ENCODE measurements at places on chromosomes 6 and 20.
A peak's percentile ranks its signal among the peaks of the same experiment; 100 is the strongest.

DNA sequence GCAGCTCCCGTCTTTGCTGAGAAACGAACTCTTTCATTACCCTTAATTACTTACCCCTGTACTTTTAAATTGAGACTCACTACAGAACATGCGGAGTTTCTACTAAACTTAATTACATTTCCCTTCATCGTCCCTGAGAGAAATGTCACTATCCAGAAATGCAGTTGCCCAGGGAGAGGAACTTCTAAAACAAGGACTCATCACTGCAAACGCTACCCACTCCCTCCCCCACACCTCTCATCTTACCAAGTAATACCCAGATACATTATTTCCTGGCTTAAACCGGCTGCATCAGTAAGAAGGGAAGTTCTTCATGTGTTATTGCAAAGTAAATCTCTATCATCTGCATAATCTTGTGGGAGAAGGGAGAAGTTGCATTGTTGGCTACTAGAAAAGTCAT, 138.3 kb downstream of the IPCEF1 start:
- no peak for DNase-seq

DNA sequence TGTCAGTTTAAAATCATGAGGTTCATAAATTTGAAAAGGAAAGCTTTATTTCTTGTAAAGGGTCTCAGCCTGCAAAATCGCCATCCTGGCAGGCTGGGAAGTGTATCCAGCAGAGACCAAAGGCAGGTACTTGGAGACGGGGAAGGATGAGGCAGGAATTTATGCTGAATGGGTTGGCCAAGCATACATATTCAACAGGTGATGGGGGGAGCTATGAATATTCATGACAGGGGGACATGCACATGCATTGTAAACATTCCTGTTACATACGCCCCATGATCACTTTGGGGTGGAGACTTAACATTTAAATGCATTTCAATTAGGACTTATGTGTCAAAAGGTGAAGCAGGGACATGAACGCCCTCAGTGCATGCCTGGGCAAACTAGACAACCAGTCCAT, 9.8 kb upstream of the SLC22A1 start:
- no peak for DNase-seq

GRCh38 chr6:150176152-150176551, 33.3 kb downstream of the PPP1R14C start:
- DNase-seq: no peak

DNA sequence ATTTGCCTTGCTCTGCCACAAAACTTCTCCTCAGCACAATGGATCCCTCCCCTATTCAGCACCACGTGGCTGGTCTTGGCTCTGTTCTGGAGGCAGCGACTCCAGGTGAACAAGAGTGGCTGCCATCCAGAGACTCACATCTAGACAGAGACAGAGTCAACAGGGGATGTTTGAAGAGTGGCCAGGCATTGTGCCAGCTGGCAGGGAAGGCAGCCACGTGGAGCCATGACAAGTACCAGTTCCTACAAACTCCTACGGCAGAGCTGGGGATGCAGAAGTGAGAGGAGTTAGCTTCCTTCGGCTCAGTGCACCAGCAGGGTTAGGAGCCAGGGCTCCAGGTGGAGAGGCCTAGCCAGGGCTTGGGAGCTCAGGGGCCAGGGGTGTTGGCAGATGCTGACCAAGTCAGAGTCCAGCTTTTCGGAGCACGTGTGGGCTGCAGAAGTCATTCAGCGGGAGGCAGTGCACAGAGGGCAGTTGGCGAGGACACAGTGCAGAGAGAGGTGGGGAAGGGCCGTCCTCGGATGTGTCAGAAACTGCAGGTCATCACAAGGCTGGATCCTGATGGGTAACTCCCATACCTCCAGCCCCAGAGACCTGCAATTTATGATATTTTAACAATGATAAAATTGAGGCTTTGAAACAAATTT, 171.7 kb upstream of the PDE10A start:
- DNase-seq: no peak

GRCh38 chr6:18515767-18516166, 128.6 kb downstream of the RNF144B start:
- DNase-seq: no peak

DNA sequence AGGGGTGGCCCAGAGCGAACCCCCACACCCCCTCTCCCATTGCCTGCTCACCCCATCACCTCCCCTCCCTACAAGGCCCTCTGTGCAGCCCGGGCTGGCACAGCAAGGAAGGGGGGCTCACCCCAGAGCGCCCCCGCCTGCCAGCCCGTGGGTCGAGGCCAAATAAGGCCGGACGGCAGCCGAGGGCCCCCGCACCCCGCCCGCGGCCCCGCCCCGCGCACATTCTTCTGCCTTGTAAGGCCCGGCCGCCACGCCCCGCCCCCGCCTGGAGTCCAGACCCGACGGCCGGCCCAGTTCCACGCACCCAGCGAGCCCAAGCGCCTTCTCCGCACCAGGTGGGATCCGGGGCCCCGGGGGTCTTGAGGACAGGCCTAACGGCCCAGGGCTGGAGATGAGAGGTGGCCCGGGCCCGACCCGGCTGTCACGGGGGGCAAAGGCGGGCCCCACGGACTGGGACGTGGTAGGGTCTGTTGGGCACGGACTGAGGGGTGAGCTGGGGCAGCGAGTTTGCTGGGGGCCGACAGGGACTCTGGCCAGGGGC, at the start of gene MYL9:
MYL9 (plus strand) TSS at position 293 of the 541 bp plus-strand sequence. CDS start 3,366 bp downstream, outside the sequence.
- DNase-seq: no peak

DNA sequence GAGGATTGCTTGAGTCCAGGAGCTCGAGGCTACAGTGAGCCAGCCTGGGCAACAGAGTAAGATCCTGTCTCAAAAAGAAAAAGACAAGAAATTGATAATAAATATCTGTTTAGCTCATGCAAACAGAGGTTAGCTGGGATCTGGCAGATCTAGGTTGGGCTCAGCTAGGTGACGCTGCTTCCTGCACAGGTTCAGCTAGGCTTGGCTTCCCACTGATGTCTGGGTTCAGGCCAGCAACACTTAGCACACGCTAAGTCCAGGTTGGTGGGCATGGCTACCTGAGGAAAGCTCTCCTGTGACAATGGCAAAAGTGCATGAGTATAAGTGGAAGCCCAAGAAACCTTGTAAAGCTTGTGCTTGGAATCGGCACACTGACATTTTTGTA, 48.7 kb downstream of the RIN2 start:
- DNase-seq: no peak

GRCh38 chr20:51092338-51092737, 69.4 kb upstream of the KCNG1 start:
- no peak for DNase-seq

DNA sequence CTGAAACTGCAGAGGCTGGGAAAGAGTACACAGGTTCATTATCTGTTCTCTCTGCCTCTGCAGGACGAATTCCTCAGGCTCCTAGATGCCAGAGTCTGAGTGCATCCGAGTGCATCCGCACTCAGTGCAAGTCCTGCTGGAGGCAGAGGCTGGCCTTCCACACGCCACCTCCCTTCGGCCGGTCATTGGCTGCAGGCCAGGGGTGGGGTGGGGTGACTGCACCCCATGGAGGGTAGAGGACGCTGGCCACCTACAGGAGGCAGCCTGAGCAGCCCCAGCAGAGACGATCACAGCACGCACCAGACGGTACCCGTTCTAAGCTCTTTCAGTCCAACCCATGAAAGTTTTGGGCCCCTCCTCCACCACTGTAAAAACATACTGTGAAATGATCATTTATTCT, 11.7 kb downstream of the SFT2D1 start:
- DNase-seq: no peak

DNA sequence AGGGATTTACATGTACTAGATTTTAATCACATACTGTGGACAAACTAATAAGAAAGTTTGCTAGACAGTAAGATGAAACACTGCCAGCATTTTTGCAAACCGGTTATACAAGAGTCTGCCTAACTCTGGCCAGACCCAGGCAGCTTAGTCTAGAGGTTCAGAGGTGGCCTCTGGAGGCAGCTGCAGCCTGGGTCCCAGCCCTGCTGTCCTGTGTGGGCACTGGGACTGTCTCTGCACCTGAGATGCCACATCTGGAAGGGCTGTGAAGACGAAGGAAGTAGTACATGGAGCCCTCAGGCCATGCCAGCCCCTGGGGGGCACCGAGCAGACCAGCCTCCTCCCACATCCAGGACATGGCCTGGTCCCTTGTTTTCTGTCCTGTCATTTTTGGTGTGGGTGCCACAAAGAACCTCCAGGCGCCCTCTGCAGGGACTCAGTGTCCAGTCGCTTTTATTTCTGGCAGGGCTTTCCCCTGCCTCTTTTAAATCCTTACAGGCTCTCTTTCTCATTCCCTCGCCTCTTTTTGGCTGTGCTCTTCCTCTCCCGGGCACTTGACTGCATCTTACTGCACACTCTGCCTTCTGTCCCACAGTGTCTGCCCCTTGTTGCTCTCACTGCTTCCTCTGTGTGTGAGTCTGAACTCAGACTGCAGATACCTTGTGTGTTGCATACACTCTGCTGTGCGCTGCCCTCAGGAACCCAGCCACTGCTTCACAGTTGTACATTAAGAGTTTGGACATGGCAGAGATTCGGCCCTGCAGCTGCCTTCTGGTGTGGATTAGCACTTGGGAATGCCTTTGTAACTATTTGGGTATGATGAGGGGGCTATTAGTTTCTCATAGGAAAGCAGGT, 216.7 kb downstream of the ZDHHC14 start:
- peak; percentile 56 for DNase-seq

DNA sequence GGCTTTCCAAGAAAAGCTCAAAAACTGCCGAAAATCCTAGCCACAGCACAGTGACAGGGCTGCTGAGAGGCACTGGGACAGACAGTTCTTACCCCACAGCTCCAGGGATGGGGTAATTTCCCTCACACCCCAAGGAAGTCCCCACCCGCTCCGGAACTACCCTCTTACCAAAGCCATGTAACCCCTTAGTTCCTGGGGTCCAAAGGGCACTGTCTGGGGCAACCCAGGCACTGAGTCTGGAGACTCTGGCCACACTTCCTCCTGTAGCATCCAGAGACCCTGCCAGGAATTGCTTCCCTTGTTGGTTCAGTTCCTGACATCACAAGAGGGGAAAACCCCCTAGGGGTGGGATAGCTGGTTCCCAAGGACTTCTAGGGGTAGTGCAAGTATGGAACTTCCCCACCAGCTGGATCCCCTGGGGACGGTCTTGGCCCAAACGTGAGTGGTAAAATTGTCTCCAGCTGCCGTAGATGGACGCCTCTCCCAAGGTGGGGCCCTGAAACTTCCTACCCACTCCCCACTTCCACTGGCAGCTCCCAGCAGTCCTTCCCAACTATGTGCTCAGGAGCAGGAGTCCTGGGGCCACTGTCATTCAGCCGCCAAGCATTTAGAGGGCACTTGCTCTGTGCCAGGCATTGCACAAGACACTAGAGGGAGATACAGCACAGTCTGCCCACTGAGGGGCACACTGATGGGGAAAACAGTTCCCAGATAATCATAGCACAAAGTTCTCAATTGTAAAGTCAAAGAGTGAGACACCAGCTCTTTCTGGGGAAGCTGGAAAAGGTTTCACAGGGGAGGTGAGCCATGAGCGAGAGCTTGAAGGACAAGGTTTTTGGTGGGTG, 17.2 kb upstream of the HCK start:
- DNase-seq: no peak

GRCh38 chr6:80235647-80236046, 129.2 kb downstream of the BCKDHB start:
- DNase-seq: no peak

DNA sequence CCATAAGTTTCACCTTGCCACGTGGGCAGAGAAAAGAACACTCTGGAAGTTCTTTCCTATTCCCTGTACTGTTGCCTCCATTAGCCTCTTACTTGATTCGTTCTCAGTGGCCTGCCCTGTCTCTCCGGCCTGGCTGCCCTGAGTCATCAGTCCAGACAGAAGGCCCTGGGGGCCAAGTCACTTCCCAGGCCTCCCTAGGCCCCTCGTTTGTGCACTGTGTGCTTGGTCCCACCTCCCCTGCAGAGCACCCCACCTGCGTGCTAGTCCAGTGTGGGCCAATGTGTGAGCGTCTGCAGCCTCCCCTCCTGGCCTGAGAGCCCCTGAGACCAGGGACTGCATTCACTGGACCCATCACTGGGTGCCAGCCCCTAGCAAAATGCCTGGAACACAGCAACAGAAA, 191.2 kb upstream of the RREB1 start:
- no peak for DNase-seq

DNA sequence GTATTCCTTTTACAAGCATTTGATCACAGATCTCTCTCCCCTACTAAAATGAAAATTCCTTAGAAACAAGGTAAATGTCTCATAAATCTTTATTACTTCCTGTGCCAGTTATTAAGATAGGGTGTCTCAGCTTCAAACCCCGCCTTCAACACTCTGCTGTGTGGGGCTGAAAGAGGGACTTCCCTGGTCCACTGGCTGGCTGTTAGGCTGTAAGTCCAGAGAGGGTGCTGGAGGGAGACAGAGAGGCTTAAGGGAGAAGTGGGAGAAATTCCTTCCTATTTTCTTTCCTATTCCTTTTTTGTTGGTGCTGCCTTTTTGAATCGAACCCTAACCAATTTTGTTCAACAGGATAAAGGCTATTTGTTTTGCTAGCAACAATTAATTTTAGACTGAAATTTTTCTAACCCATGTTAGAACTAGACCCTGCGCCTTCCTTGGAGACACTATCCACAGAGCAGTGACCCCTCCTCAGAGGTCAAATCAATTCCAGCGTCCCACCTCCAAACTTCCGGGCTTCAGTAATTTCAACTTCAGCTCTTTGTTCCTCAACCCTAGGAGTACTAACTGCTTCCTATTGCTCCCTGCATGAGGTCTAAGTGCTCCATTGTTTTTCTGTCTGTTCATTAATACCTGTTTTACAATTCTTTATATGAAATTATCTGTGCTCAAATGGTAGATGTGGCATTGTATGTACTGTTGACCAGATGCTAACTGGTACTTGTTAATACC, 207.5 kb upstream of the OPRM1 start:
- DNase-seq: no peak

DNA sequence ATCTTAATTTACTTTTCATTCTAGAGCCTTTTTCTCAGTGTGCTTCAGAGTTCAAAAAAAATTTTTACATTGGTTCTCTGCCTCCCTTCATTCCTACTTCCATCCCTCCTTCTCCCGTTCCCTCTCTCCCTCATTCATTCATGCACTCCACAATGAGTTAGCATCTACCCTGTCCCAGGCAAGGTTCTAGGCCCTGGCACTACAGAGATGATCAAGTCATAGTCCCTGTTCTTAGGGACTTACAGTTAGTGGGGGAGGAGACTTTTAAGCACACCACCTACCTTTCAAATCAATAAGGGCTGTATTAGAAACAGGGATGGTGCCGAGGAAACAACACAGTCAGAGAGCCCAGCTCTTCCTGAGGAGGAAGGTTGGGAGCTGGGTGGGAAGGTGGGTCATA, 40.3 kb downstream of the MAP3K5 start:
- DNase-seq: no peak

- no peak for DNase-seq
Observed at GRCh38 chr6:17865798-17866725, 121.4 kb downstream of the KIF13A start.

DNA sequence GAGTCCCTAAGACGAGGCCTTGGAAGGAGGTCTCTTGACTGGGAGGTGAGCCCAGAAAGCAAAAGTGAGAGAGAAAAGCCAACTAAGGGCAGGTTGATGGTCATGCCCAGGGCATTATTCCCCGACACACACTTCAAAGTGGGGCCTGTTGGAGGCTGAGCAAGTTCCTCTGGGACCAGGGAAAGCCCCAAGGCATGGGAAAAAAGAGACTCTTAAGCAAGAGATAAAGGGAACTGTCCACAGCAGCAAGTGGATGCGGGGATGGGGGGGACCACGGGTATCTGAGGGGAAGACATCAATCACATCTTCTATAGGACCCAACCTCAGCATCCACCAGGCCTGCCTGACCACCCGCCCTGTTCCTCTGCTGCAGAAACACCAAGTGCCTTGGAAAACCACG, 119.9 kb upstream of the MAFB start:
- DNase-seq: no peak

Data from activated naive CD8-positive, alpha-beta T cell treated with anti-CD3 and anti-CD28 coated beads, Interleukin-2, amount 10 ng/mL, durations not matched to agents 7 days and 5 days (primary cell).